Trophoblast cell (in vitro differentiated cells and primary cell): ENCODE measurements at places on chromosomes 6 and 20.

GRCh38 chr6:137309078-137309762 lies 90.0 kb upstream of the IFNGR1 start:
- DNase-seq: no peak

GRCh38 chr20:39004508-39004907 lies 42.4 kb downstream of the DHX35 start:
- no peak for DNase-seq

DNA sequence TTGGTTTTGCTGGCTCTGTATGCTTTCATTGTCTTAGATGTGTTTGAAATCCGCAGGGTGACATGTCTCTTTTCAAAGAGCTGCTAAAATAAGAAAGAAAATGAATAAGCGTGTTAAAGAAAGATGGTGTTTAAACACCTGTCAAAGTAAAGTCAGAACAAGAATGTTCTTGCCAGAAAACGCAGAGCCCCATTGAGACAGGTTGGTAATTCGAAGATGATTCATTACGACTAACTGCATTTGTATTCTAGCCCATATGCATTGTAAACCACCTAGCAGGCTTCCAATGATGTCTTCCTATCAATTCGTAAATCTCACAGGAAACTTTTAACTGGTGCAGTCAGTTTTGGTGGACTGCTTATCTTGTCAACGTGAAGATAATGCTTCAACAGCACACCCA lies 16.8 kb downstream of the PHACTR2 start:
- no peak for DNase-seq

DNA sequence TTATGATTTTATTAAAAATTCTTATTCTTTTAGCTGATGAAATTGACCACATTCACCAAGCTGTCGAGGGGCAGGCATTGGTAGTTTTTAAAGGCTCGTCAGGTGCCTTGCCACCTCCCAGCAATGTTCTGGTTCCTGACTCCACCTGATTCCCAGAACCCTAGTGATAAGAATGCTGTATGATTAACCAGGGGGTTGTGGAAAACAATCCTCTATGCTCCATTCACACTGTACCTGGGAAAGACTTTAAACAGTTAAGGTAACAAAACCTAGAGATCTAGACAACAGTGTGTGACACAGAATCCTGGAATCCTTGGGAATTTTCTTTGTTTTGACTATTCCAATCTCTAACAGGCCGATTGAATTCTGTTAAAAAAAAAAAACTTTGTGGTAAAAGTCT lies 165.7 kb upstream of the OLIG3 start:
- DNase-seq: no peak

GRCh38 chr6:3654898-3655297 lies 96.6 kb downstream of the PXDC1 start:
- DNase-seq: no peak

GRCh38 chr20:43320536-43320935 lies 130.8 kb upstream of the PTPRT start:
- no peak for DNase-seq

- peak; percentile 22 for DNase-seq
These were observed 757 bp downstream of the RAET1E start for GRCh38 chr6:149897015-149897697.

GRCh38 chr6:36848658-36849441 lies 9.6 kb upstream of the CPNE5 start:
- peak; percentile 85 for DNase-seq

DNA sequence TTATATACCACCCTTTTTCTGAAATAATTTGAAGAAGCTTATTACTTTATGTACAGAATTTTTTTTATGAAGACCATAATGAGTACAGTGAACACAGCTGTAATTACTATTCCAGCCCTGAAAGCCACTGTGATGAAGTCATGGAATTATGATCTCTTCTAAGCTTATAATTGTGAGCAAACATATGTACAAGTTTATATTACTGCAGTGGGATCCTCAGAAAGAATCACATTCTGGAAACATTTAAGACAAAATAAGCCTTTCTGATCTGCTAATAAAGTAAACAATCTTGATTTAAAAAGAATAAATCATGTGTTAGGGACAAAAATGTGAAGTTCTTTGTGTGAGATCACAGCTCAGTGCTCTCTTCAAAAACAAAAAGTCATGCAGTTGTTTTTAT lies 560.4 kb downstream of the CD109 start:
- DNase-seq: no peak

GRCh38 chr6:136761227-136761922 lies 30.9 kb downstream of the MAP3K5 start:
- DNase-seq: no peak

DNA sequence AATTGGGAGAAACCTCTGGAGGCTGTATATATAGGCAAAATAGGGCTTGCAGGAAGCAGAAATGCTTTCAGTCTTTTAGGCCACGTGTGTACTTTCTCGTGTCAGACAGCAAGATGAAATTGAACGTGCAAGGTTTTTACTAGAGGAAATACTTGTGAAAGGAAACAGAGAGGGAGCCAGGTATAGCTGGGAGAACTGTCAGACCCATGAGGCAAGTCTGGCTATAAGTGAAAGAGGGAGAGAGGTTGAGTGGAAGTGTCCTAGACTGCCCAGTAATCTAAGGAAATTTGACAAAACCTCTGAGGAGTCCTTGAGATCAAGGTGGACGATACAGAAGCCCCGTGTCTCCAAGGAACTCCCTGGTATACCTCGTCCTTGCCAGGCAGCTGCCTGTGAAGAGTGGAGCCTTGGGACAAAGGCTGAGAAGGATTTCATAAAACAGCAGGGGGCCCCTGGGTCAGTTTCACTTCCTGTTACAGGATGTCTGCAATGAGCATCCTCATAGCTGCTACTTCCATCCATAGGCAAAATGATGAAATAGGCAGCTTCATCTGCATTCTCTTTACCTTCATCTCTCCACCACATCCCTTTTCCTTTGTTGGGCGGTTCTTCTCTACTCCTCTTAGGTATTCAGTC lies 114.4 kb upstream of the MAP3K7 start:
- peak; percentile 20 for DNase-seq

DNA sequence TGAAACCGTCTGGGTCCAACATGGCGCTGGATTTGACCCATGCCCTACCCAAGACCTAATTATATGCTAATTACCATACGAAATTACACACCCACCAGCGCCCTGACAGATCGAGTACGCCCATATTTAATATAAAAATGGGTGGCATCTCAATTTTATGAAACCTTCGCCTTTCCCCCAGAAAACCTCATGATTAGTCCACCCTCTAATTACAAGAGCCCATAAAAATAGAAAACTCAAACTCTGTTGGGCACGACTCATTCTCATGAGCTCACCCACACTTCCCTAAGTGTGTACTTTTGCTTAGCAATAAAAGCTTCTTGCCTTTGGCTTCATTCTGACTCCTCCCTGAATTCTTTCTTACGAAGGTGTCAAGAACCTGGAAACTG lies 136.4 kb downstream of the OR2B2 start:
- DNase-seq: no peak

GRCh38 chr6:127618729-127619128 lies 41.8 kb downstream of the C6orf58 start:
- no peak for DNase-seq

- no peak for DNase-seq
These were observed 125.2 kb upstream of the PMEPA1 start for GRCh38 chr20:57835074-57835452.

- no peak for DNase-seq
These were observed 53.5 kb downstream of the TINAG start for GRCh38 chr6:54361734-54362133.

GRCh38 chr6:38796850-38797249 lies 81.7 kb downstream of the DNAH8 start:
- no peak for DNase-seq

DNA sequence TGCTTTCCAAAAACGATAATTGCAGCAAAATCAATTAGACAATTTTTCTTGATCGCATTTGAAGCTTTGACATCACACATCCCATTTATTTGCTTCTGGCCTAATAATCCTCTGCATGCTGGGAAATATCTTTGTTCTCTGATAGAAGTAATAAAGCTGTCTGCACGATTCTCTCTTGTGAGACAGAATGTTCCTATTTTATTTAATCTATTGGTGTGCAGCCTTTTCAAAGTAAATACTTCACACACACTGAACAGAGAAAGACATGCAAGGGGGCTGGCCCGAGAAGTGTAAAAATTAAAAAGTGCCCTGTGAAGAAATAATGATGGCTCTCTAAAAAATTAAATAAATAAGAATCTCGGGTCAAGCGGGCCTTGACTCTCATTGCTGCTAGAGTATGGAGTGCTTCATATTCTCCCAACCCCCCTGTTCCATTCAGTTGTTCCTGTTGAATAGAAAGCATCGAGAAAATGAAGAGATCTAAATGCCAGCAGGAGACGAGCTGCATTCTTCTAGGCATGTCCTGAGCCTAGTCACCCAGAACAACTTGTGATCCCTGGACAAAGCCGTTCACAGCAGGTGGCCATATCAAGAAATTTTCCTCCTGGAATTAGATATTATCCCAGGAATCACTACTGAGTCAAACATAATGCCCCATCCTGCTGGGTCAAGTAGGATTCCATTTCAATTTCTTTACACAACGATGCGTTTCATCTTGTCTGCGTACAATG lies 625.9 kb upstream of the EPHA7 start:
- DNase-seq: no peak

GRCh38 chr20:50019466-50020256 lies 36.9 kb downstream of the SNAI1 start:
- DNase-seq: no peak

DNA sequence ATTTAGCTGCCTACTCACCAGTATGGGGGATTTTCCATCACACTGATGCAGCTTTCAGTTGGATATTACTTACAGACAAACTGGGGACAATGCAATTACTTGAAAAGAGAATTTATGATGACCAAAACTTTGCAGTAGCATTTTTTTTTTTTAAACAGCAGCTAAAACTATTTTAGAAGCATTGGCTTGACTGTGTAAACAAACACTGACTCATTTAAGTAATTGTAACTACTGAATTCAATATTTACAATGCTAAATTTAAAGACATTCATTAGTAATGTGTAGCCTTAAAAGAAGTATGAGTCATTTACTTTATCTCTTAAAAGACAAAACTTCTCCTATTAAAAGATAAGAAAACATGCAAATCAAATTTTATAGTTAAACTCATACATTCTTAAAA lies 295.9 kb upstream of the FERMT1 start:
- no peak for DNase-seq

GRCh38 chr6:9404351-9405146 lies 969.2 kb upstream of the SLC35B3 start:
- no peak for DNase-seq

DNA sequence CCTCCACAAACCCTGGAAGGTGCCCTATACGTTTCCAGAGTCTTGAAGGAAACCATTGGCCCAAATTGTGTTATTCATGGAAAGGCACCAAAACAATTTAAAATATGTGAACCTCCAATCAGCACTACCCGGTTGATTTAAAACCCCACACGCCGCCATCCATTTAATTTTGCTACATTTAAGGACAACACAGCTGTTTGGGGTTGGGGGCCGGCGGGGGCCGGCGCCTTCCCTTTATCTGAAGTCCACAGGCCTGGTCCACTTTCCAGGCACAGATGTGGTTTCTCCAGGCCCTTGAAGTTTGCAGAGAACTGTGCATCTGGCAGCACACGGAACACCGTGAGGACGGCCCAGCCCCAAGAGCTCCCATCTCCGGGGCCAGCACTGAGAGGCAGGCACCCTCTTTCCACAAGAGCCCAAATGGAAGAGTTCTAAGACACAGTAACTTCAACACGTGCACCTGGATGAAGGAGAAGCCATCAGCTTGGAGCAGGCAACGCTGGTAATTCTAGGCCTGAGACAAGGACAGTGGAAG lies 16.8 kb upstream of the FRMD1 start:
- DNase-seq: no peak

GRCh38 chr6:40440053-40440452 lies 147.1 kb downstream of the LRFN2 start:
- no peak for DNase-seq

- DNase-seq: no peak
These were observed 28.9 kb downstream of the STX11 start for GRCh38 chr6:144179237-144179636.

DNA sequence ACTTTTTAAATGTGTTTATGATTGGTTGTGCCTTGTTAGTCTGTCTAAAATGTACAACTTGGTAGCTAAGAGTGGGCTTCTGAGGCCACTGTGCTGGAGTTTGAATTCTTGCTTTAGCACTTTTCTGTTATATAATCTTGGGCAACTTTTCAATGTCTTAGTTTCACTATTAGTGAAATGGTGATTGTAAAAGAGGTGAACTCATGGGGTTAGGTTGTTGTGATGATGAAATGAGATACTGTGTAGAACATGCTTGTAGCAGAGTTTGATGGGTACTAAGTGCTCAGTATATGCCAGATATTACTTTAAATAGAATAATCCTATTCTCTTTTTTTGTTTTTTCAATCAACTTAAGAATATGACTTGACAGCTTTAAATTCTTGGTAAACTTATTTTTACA lies 624.7 kb downstream of the CD109 start:
- no peak for DNase-seq

- no peak for DNase-seq
These were observed 232.5 kb downstream of the TFAP2C start for GRCh38 chr20:56861590-56861989.

DNA sequence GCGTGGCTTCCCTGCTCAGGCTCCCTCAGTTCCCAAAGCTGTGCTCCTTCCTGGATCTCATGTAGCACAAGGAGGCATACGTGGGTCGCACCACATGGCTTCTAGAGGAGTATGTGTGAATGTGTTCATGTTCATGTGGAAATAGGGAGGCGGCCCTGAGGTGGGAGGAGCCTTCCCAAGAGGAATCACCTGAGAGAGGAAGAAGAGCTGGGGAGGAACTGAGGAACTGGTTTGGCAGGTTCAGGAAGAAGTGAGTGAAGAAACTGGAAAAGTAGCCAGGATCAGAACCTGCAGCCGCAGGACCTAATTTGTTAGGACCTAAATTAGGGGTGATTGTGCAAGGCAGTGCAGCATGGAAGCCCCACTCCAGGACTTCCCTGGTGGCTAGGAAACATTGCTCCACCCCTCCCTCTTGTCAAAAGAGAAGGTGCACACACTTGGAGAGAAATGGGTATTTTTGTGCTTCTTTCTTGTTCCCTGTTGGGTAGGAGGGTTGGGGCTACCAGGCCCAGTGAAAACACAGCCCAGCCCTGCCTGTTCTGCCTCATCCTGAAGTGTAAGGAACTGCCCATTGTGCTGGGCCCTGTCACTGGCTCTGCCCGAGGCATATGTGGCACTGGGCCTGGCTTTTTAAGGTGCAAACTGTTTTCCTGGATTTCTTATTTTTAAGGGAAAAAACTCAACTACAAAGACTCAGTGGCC lies 20.7 kb downstream of the SYNJ2 start:
- peak; percentile 93 for DNase-seq

DNA sequence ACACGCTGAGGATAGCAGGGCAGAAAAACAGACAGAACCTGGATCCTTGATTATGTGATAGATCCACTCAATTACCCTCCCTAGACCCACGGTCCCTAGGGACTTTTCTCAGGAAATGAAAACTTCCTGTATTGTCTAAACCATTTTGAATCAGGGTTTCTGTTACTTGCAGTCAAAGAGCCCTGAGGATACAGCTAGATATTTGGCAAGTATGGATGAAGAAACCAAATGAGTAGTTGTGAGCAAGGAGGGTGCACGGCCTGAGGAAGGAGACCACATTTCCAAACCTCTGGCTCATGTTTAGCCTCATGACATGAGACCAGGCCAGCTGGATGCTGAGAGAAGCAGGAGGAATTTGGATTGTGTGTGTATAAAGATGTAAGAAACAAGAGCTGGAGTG lies 91.6 kb downstream of the MRPL14 start:
- peak; percentile 13 for DNase-seq
